Activated CD8-positive, alpha-beta memory T cell treated with anti-CD3 and anti-CD28 coated beads for 48 hours (primary cell): ENCODE measurements at places on chromosomes 3 and 15.

DNA sequence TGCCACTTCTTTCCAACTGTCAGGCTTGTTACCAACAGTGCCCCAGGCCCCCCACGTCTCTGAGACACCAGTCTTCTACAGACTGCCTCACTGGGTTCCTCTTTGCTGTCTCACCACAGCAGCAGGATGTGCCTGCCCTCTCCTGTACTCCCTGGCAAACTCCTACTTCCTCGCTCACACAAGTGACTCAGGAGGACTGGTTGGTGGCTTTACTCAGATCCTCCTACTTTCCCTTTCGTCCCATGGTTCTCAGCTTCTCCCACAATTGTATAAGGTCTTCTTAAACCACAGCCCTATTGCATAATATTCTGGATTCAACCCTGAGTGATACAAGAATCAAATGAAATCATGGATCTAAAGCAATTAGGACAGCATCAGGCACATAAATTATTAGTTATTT is 246.6 kb upstream of the PROK2 start:
- DNase-seq: no peak

DNA sequence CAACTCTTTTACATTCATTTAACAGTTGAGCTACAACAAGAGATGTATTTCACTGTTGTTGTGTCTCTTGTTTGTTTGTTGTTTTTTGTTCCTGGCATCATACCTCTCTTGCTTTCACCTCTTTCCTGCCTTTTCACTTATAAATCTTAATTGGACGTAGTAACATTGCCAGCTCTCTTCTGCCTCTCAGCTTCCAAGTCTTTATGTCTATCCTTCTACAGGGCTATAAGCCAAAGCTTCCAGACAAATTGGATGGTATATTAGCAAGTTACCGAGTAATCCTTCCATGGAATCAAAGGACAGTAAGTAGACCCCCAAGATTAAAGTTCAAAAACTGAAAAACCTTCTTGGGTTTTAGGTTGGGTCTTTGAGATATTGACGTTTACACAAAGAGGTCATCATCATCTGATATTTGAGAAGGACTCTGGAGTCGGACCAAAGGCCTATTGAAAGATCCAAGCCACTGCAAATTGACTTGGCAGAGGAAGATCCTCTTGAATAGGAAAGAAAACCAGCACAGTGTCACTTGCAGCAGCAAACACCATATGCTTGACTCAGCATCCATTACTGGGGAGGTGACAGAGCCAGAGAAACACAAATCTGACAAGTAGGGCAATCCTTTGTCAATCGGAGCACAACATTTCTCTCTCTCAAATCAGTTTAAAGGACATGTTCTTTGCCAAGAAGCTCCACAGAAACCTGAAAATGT is 648.5 kb upstream of the NR2F2 start:
- DNase-seq: no peak

GRCh38 chr15:39499042-39499441 is 81.8 kb upstream of the THBS1 start:
- DNase-seq: no peak

- no peak for DNase-seq
Measured at GRCh38 chr3:95459706-95460105, 1354.7 kb upstream of the EPHA6 start.

- no peak for DNase-seq
Measured at GRCh38 chr15:43429687-43430086, 58.8 kb downstream of the TUBGCP4 start.

- DNase-seq: no peak
Measured at GRCh38 chr15:79904271-79904670, 7.5 kb upstream of the MTHFS start.

- DNase-seq: no peak
Measured at GRCh38 chr15:40340740-40341400, at the start of gene CCDC9B. CCDC9B (minus strand) TSS chr15:40340939; CDS start chr15:40340819, 120 bp downstream.

- DNase-seq: no peak
Measured at GRCh38 chr3:46393011-46393410, 13.9 kb downstream of the CCR5AS start.

DNA sequence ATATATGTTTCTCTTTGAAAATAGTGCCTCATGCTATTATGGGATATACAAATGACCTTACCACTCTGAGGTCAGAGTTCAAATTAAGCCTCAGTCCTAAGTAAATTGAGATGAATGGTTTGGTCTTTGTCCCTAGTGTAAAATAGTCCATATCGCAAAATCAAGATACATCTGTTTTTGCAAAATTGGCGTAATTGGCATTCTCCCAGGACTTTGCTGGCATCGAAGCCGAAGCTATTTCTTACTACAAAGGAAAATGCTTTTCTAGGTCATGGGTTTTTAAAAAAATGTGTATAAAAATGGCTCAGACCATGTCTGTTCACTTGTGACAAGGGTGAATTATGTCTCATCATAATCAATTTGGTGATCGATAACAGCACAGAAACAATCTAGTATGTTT is 25.9 kb downstream of the ROBO2 start:
- DNase-seq: no peak

DNA sequence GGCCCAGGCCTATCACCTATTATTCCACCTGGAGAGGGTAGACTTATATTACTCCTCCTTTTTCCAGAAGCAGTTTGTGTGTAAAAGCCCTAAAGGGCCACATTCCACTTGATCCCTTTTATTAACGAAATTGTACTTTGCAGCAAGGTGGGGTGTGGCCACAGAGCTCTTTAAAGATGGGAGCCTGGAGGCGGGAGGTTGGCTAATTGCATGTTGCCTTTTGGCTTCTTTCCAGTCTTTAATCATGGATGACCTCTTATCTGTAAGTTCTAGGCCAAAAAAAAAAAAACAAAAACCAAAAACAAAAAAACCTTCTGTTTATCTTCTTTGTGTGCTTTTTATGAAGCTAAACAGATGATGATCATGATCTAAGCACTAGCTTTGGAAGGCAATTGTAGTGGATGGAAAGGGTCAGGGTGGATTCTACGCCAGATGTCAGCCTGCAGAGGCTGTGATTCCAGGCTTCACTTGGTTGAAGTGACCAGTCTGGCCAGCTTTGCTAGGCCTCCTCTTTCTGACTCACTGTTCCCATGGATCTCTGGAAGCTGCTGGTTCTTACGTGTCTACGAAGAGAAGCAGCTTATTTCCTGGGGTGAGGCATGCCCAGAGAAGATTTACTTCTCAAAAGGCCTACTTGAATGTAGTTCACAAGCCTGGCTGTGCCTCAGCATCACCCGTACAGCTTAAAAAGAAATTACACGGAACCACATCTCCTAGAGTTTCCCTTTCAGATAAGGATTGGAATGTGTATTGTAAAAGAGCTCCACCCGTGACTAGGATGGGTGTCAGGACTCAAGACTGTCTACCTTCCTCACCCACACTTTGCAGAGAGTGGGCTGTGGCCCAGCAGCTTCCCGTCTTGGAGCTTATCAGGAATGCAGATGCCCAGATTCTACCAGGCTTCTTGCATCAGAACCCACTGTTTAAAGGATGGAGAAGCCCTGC is 330.9 kb upstream of the C2CD4B start:
- no peak for DNase-seq

DNA sequence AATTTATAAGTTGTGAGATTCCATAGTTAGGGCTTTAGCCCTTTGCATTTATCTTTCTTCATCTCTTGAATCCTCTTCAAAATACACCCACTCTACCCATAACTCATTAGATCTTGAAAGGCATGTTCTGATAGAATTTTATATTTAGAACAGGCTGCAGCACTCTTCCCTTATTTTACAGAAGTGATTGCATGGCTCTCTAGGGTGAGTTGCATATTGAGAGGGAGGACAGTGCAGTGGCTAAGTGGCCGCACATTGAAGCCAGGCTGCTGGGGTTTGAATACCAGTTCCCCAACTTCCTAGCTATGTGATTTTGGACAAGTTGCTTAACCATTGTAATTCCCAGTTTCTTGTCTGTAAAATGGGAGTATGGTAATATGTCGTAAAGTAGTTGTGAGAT is 2.5 kb downstream of the CD86 start:
- no peak for DNase-seq
